ENCODE measurements at places on chromosomes 7 and 10.

- no peak for DNase-seq
Measured at GRCh38 chr10:81917666-81918065, 42.7 kb downstream of the NRG3 start.

- no peak for DNase-seq
Measured at GRCh38 chr10:23693501-23693901, 254.6 kb downstream of the OTUD1 start.

GRCh38 chr10:52257692-52258075 lies 56.4 kb upstream of the DKK1 start:
- DNase-seq = no peak

GRCh38 chr10:69377933-69378332 lies 38.8 kb downstream of the TACR2 start:
- DNase-seq = no peak

- DNase-seq = peak; percentile 86
Measured at GRCh38 chr7:130960208-130960988, 226.4 kb upstream of the KLF14 start.

- no peak for DNase-seq
Measured at GRCh38 chr10:127755753-127756152, 18.8 kb downstream of the FOXI2 start.

All from CD4-positive, alpha-beta T cell (primary cell).